ENCODE measurements at places on chromosomes 7 and 10.

- no peak for DNase-seq
Measured at GRCh38 chr7:73478549-73478948, 43.5 kb downstream of the BAZ1B start.

GRCh38 chr10:6621536-6621935 is 41.5 kb upstream of the PRKCQ start:
- no peak for DNase-seq

GRCh38 chr7:90569368-90569767 is 26.8 kb upstream of the CDK14 start:
- no peak for DNase-seq

GRCh38 chr10:123526356-123527064 is 139.6 kb upstream of the GPR26 start:
- DNase-seq, result no peak

DNA sequence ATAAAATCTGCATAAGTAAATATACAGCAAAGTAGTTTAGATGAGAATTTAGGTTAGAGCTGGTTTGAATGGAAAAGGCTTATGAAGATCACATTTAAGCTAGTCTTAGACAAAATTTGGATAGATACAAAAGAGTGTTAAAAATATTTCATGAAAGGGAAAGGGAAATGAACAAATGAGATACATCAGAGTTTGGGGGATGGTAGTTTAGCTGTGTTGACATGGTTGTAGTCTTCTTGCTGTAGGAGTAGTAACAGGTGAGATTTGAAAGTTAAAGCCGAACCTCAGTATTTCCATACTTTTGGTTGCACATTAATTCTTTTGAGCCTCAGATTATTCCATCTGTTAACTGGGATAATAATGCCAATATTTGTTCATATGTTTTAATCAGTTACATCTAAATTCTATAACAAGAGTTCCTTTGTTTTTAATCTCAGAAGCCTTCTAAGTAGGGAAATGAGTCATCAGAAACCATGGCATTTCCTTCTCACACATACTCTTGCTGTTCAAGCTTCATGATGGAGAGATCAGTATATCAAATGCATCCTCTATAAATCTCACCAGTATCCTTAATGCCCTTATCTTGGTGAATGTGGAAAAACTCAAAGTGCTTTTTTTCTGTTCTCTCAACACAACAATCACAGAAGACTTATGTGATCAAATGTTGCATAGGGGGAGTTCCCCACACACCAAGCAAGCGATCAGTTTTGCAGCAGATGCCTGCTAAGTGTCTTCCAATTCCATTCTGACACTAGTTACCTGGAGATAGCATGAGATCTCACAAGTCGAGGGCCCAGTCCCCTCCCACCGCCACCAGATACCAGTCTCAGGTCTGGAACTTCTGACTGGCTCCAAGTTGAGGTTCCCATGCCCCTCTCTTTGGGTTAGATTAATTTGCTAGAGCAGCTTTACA is 84.7 kb downstream of the MAPK8 start:
- no peak for DNase-seq

DNA sequence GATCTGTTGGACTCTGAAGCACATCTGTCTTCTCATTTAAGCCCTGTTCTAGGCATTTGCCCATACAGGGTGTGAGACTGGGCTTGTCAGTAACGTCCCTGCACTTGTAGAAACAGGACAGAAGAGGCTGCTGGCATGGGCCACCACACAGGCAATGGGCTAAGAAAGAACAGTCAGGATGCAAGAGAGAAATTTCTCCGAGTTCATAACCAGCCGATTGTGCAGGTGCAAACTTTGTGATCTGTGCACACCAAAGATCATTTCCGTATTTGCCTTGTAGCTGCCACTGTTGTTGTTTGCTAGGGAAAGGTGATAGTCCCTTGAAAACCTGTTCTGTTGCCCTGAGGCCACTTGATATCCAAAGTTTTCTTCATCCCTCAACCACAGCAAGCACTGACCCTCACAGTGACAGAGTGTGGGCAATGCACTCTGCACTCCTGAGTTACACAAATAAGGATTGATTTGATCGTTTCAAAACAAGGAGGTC is 20.3 kb downstream of the KLF6 start:
- no peak for DNase-seq

- DNase-seq, result no peak
Measured at GRCh38 chr10:98029149-98030092, 1.0 kb downstream of the CRTAC1 start.

DNA sequence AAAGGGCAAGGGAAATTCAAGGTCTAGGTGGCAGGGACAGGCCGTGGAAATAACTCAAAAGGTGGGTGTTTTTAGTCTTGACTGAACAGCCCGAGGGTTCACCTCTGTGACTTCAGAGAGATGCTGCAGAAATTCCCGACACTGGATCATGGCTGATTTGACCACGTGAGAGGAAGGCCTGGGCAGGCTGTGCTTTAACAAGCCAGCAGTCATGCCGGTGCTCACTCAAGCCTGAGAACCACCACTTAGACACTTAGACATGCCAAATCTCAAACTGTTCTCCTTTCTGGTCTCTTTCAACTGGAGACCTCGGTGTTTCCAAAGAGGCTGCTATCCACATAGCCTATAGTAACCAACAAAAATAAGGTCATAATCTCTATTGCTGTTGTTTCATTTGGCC is 15.4 kb downstream of the TECTB start:
- no peak for DNase-seq

- DNase-seq, result no peak
Measured at GRCh38 chr10:95792874-95793285, 36.9 kb downstream of the ENTPD1 start.

GRCh38 chr7:15228831-15229230 is 326.3 kb upstream of the DGKB start:
- DNase-seq, result no peak

- no peak for DNase-seq
Measured at GRCh38 chr7:107693396-107693795, 32.8 kb downstream of the SLC26A4 start.

GRCh38 chr7:159237022-159237653 is 92.5 kb upstream of the VIPR2 start:
- no peak for DNase-seq

GRCh38 chr10:56763090-56763489 is 402.0 kb upstream of the ZWINT start:
- DNase-seq, result no peak

GRCh38 chr10:113026679-113027078 is 76.6 kb downstream of the TCF7L2 start:
- DNase-seq, result no peak

DNA sequence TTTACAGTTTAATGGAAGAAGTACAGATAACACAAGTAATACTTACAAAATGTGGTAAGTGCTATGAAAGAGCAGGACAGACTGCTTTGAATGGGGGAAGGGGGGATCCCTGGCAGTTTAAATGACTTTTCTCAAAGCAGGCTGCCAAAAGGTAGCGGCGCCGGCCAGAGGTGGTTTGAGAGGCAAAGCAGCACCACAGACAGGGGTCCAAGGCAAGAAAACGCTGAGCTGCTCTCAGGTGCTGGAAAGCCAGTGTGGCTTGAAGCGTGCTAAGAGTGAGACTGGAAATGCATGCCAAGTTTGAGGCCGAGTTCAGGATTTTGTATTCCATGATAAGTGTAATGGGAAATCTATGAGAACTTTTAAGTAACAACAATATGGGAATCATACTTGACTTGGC is 437.7 kb downstream of the AUTS2 start:
- no peak for DNase-seq

- no peak for DNase-seq
Measured at GRCh38 chr10:132036153-132036886, 29.4 kb upstream of the JAKMIP3 start.

DNA sequence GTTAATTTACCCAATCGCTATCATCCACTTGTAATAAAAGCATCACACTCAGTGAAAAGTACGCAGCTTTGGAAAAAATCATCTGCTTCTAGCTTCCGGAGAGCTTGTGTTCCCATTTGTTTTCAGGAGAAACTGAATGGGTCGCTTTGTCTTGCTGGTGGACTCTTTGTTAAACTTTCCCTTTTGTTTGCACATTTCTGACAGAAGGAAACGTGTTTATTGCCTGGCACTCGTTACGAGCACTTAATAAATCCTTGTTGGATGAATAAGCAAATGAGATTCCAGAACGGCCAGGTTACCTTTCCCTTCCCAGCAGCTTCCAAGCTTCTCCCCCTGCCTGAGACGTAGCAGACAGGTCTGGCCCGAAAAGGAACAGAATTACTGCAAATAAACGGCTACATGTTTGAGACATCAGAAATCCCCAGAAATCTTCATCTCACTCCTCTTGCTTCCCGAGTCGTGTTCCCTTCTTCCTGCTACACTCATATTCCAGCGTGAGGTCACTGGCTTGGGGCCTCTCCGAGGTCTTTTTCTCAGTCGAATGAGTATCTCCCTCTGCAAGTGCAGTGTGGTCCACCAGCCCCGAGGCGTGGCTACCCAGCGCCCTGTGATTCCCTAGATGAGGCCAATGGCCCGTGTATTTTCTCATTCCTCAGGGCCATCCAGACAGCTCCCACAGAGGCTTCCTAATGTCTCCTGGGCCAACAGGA is 167.2 kb downstream of the FRMD4A start:
- DNase-seq, result peak; percentile 42

GRCh38 chr7:11228515-11228914 is 254.8 kb downstream of the PHF14 start:
- DNase-seq, result no peak

GRCh38 chr10:112390125-112390703 is 16.3 kb downstream of the ACSL5 start:
- DNase-seq, result no peak

DNA sequence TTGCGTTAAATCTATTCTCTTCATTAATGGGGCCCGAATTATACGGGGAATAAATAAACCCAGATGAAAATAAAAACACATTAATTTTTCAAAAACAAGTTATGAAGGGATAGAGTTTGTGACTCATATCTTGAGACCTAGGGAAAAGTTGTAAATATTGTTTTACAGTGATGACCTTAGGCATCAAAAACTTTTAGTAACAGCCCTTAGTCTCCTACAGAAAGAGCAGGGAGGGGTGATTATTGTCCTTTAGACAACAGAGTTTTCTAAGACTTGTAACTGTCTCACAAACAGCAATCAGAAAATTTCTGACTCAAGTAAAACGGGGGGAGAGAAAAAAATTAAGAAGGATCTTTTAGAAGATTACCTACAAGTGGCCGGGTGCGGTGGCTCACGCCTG is 102.7 kb downstream of the COL28A1 start:
- DNase-seq, result no peak

- DNase-seq, result no peak
Measured at GRCh38 chr7:139403601-139404000, 43.9 kb downstream of the LUC7L2 start.

DNA sequence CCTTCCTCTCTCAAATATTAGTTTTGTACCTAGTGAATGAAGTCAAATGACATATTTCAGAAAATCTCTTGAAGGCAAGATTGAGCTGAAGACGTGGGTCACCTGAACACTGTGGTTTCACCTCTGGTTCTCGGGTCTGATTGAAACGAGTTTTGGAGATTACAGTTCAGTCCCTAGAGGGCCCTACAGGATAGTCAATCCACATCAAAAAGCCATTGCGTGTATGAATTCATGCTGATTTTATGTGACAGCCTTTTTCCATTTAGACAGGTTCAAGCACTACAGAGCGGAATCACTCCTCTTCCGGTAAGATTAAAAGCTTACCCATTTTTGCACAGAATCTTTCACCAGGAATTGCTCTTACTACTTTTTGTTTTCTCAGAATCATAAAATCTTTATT is 62.2 kb downstream of the VIM start:
- DNase-seq, result no peak

DNA sequence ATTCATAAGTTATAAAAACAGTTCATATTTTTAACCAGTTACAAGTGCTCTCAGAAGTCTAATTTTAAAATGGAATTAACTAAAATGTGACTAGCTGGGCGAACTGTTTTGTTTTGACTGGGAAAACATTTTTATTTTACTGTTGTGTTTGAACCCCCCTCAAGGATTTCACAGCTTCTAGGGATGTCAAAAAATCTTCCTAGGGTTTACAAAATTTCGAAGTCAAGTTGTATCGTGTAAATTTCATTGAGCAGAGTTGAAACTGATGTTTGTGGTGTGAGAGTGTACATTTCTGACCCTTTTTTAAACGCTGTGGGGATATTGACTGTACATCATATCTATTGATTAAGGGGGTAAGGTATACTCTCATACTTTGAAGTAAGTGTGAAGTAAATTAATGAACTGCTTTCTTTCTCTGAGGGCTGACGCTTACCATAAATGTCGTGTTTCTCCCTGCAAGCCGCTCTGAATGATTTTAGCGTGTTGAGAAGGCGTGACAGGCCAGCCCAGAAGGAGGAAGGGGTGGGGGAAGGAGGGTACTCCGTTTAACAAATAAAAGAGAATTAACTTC is 1.8 kb upstream of the SP8 start:
- no peak for DNase-seq

DNA sequence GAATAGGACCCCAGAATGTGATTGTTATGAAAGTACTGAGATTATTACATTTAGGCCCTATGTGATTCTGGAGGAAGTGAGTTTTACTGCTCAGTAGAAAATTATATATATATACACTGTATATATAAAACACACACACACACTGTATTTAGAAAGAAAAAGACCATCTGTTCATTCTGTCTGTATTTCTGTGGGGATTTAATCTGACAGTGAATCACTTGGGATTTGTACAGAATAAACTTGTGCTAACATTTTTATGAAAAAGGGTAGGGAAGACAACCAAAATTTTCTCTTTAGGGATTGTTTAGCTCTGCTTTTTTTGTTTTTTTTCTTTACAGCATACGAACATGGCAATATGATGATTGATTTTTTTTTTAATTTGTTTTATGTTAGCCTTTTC is 142.7 kb downstream of the EXOC4 start:
- no peak for DNase-seq
